Smooth muscle cell of bladder (primary cell): ENCODE measurements at places on chromosomes 12 and 14. TPM values are rescaled to one million over a fixed set of nuclear protein-coding genes. Genes with fewer than 3 reads are reported as not detected.

The OVCH1 gene
- total RNA-seq, result 0.09 and 0.14 TPM in 2 replicates

The TMEM121 gene
- total RNA-seq, result 10.0 and 10.2 TPM in 2 replicates

The CRIP2 gene
- total RNA-seq, result 22.7 and 23.2 TPM in 2 replicates

The B3GNT4 gene
- total RNA-seq, result under 0.01 and 0.09 TPM in 2 replicates

The AMDHD1 gene
- 0.14 and 0.37 TPM in 2 replicates for total RNA-seq

The PTPRR gene
- total RNA-seq, result under 0.01 and 0.09 TPM in 2 replicates

The TAS2R7 gene
- not detected in 2 replicates for total RNA-seq

The NANOG gene
- not detected in 2 replicates for total RNA-seq

The LRP1-AS gene
- total RNA-seq, result not detected in 2 replicates

The B4GALNT3 gene
- total RNA-seq, result under 0.01 TPM in 1 of 2 replicates, not detected in the other

The EXOC3L4 gene
- 0.65 and 1.6 TPM in 2 replicates for total RNA-seq

The SLC25A3 gene
- total RNA-seq, result 526 and 636 TPM in 2 replicates

The MYF6 gene
- not detected in 2 replicates for total RNA-seq

The KCNMB4 gene
- 0.14 and 1.8 TPM in 2 replicates for total RNA-seq

The ERBB3 gene
- total RNA-seq, result 0.28 TPM in 2 replicates

The CPNE6 gene
- total RNA-seq, result not detected in 2 replicates

The TMEM30B gene
- total RNA-seq, result 0.14 and 0.28 TPM in 2 replicates

The KRT78 gene
- total RNA-seq, result not detected in 2 replicates

The REP15 gene
- total RNA-seq, result 0.43 and 1.2 TPM in 2 replicates

The LIMA1 gene
- total RNA-seq, result 100 and 107 TPM in 2 replicates

The SCNN1A gene
- total RNA-seq, result under 0.01 and 0.37 TPM in 2 replicates

The HVCN1 gene
- 4.8 and 8.5 TPM in 2 replicates for total RNA-seq

The ADAM21 gene
- total RNA-seq, result 0.14 and 0.55 TPM in 2 replicates

The RAD51AP1 gene
- total RNA-seq, result 1.3 and 1.7 TPM in 2 replicates

The LRP1 gene
- total RNA-seq, result 258 and 432 TPM in 2 replicates

The NOP9 gene
- total RNA-seq, result 14.2 and 17.1 TPM in 2 replicates

The GPR132 gene
- under 0.01 and 0.55 TPM in 2 replicates for total RNA-seq

The GLIPR1L2 gene
- total RNA-seq, result 0.55 and 0.71 TPM in 2 replicates

The TESPA1 gene
- total RNA-seq, result not detected in 2 replicates

The KLRG1 gene
- total RNA-seq, result 0.28 and 0.65 TPM in 2 replicates

The TSPAN19 gene
- total RNA-seq, result not detected in 2 replicates

The CLMN gene
- total RNA-seq, result 1.9 and 2.1 TPM in 2 replicates

The OR6C68 gene
- total RNA-seq, result not detected in 2 replicates

The AHSA1 gene
- total RNA-seq, result 95.4 and 136 TPM in 2 replicates

The EPYC gene
- total RNA-seq, result 0.09 TPM in 1 of 2 replicates, not detected in the other

The RDH16 gene
- 0.09 and 0.14 TPM in 2 replicates for total RNA-seq

The NGB gene
- not detected in 2 replicates for total RNA-seq

The KRT83 gene
- total RNA-seq, result 0.14 TPM in 1 of 2 replicates, not detected in the other

The CD163 gene
- not detected in 2 replicates for total RNA-seq

The LRIG3 gene
- 48.9 and 67.7 TPM in 2 replicates for total RNA-seq

The GPR65 gene
- total RNA-seq, result under 0.01 and 0.28 TPM in 2 replicates

The CACNA2D4 gene
- 0.43 and 0.55 TPM in 2 replicates for total RNA-seq

The KRT81 gene
- total RNA-seq, result under 0.01 and 0.28 TPM in 2 replicates

The SNRPF gene
- total RNA-seq, result 16.6 and 17.7 TPM in 2 replicates

The OR6J1 gene
- not detected in 2 replicates for total RNA-seq

The RNF10 gene
- total RNA-seq, result 92.2 and 113 TPM in 2 replicates

The RNASE13 gene
- not detected in 2 replicates for total RNA-seq

The HOTAIR gene
- total RNA-seq, result 0.09 and 0.28 TPM in 2 replicates

The CCND2 gene
- 31.9 and 44.0 TPM in 2 replicates for total RNA-seq

The RTL1 gene
- total RNA-seq, result not detected in 2 replicates

The NTF3 gene
- 0.09 and 0.28 TPM in 2 replicates for total RNA-seq

The DAO gene
- 0.09 TPM in 1 of 2 replicates, not detected in the other for total RNA-seq

The RNASE3 gene
- not detected in 2 replicates for total RNA-seq

The LTB4R gene
- 0.71 and 1.9 TPM in 2 replicates for total RNA-seq

The CDCA3 gene
- 2.0 and 2.1 TPM in 2 replicates for total RNA-seq

The POTEG gene
- total RNA-seq, result not detected in 2 replicates

The GSG1 gene
- total RNA-seq, result 0.09 and 0.28 TPM in 2 replicates

The ZNF891 gene
- 0.71 and 0.92 TPM in 2 replicates for total RNA-seq
